ENCODE measurements at places on chromosomes 11 and 22.

- no peak for DNase-seq
Measured at GRCh38 chr11:91489989-91490388, 734.6 kb upstream of the FAT3 start.

DNA sequence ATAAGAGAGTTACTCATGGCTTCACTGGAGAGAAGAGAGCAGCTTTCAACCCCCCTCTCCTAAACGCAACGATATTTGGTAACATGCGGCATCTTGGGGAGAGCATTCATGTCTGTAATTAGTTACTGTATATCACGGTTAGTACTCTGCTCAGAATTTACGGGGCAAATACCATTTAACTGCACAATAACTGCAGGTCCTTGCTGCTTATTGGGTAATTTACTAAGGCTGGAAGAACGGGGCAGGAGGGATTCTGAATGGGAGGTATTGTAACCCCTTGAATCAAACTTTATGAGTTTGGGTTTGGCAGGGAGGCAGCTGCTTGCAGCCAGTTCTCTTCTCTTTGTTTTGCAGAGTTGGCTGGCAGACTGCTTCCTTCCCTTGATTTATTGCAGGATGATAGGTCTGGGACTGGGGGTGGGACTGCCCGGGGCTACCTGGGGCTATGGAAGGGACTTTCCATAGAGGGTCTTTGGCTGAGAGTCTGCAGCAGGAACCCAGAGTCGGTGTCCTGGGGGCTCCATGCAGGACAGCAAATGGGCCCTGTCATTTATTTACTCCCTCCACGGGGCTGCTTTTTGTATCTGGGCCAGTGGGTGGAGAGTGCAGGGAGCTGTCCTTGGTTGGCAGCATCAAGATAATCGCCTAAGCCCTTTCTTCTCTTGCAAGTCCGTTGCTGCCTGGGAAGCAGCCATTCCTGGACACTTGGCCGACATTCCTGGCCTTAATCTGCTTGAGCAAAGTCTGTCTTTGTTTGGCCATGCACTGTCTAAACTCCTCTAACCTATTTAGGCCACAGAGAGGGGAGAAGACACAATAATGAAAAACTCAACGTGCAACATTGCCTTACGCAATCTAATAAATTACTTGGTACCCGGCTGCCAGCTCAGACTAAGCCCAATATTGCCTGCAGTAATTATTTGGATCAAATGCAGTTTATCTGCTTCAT lies 188.9 kb downstream of the ST3GAL4 start:
- DNase-seq = no peak

GRCh38 chr11:14369598-14369997 lies 10.6 kb upstream of the RRAS2 start:
- no peak for DNase-seq

DNA sequence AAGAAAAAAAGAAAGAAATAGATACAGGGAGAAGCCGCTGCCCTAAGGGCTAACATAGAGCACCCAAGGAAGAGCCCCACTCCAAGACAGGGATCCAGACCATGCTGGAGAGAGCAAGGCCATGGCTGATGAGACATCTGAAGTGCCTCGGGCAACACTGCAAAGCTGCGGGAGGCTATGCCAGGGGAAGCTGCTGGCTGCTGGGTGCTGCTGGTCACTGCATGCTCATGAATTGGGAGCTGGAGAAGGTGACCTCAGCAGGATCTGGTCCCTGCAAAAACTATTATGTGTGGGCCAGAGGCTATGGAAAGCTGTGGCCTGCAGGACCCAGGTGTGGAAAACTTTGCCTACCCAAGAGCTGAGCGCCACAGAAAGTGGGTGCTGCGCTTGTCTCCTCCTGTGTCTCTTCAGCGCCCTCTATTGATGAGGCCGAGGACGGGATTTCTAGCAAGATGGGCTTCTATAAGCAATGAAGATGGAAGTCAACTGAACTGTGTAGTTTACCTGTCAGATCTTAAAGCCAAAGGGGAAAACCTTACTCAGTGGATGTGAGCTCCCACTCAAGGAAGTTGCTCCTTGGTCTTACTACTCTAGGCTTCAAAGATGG lies 17.3 kb upstream of the SLC29A2 start:
- DNase-seq = peak; percentile 22

DNA sequence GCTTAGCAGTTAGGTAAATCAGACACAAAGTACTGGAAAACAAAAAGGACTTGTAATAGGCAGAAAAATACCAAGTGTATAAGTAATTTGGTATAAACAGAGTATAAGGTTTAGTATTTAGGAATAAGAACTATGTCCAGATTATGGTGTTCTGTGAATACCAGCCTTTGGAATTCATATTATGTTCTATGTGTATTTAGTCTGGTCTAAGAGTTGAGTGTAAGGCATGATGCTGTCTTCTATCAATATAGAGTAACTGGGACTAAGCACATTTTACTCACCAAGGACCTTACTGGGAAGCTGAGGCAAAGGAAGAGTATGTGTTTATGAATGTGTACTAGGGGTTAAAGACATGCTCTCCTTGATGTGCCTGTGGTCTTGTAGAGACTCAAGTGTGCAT lies 9.5 kb downstream of the SDHD start:
- no peak for DNase-seq

DNA sequence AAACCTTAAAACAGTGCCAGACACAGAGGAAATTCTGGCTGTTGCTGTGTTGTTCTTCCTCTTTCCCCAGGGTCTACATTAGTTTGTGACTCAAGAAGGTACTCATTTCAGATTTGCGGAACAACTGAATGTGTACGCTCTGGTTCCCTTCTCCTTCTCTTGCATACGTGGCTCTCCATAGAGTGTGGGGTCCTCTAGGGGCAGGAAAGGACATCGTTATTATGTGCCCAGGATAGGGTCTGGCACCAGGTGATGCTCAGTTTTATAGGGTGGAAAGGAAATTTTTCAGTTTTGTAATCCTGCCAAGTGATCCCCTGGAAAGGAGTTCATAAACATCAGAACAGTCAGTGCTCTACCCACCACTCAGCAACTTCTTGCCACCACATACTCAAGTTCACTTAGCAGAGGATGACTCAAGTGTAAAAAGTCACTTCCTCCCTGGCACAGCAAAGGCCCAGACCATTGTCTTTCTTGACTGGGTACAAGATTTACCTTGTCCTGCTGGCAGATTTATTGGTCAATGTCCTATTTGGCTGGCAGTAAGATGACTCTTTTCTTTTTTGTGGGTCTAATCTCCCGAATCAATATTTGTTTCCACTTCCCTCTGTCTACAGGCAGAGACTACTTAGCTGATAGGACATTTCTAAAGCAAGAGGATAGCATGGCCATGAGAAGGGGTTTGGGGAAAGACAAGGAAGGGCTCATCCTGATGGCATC lies 246.0 kb upstream of the TENM4 start:
- no peak for DNase-seq

GRCh38 chr22:33544707-33545106 lies 375.6 kb downstream of the LARGE1 start:
- DNase-seq = no peak

DNA sequence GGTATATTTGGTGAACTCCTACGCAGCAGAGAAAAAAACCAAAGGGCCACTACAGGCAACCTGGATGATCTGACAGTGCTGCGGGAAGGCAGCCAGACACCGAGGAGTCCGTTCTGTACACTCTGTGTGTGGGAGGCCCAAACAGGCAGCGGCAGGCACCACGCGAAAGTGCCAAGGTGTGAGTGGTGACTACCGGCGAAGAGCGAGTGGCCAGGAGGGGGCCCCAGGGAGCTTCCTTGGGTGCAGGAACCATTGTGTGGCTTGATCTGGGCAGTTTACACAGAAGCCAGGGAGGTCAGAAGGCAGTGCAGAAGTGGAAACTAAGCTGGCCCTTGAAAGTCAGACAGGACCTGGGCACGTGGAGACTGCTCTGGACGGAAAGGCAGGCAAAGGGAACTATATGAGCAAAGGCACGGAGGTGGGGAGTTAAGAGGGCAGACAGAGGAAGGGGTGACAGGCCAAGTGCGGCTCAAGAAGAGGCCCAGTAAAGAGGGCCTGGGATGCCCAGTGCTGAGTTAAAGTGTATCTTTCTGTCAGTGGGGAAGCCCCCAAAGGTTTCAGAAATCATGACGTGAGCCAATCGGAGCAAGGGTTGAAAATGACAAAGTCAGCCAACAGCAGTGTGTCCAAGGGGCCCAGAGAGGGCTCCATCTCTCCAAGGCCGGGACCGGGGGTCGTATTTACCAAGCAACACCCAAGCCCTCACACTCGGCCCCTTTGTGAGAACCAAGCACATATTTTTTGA lies 10.6 kb downstream of the TMEM184B start:
- DNase-seq = no peak

GRCh38 chr22:23899042-23899745 lies 5.0 kb downstream of the MIF start:
- no peak for DNase-seq

DNA sequence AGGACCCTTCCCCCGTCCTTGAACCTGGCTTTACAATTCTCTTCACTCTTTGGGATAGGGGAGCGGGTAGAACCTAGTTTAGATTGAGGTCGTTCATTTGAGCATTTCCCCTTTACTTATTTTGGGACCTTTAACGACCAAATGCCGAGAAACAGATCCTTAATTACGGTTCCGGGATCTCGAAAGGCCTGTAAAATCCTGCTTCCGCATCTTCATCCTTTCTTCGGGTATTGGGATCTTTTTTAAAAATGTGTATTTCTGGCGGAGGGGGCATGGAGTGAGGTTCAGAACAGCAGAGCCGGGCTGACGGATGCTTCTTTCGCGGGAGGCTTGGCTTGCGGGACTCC lies 395 bp upstream of the HIPK3 start:
- DNase-seq = no peak

DNA sequence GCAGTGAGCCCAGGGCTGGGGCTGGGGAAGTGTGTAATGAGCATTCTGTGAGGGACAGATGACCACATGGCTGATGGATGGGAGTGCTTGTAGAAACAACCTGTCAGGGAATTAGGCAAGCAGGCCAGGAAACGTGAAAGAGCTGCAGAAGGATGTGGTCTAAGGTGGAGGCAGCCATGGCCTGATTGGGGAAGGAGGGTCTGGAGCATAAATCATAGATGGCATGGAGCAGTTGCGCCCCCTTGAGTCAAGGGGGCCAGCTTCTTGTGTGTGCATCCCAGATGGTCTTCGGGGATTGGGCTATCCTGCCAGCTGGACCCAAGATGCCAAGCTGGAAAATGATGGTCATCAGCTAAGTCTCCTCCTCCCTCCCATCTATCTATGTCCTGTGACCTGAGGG lies 119.4 kb upstream of the CLPB start:
- no peak for DNase-seq

DNA sequence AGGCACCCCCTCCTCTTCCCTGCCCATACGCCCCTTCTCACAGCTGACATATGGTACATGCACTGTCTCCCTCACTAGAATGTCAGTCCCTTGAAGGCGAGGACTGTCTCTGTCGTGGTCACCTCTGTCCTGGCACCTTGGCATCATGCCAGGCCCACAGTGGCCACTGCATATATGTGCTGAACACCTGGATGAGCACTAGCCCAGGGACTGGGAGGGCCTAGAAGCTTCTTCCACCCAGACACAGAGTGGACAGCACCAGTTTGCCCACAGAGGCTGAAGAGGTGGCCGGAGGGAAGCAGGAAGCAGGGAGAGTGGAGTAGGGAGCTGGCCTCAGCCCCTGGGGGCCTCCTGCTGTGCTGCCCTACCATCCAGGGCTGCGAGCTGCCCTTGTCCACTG lies 28.6 kb downstream of the VPS37C start:
- DNase-seq = no peak

DNA sequence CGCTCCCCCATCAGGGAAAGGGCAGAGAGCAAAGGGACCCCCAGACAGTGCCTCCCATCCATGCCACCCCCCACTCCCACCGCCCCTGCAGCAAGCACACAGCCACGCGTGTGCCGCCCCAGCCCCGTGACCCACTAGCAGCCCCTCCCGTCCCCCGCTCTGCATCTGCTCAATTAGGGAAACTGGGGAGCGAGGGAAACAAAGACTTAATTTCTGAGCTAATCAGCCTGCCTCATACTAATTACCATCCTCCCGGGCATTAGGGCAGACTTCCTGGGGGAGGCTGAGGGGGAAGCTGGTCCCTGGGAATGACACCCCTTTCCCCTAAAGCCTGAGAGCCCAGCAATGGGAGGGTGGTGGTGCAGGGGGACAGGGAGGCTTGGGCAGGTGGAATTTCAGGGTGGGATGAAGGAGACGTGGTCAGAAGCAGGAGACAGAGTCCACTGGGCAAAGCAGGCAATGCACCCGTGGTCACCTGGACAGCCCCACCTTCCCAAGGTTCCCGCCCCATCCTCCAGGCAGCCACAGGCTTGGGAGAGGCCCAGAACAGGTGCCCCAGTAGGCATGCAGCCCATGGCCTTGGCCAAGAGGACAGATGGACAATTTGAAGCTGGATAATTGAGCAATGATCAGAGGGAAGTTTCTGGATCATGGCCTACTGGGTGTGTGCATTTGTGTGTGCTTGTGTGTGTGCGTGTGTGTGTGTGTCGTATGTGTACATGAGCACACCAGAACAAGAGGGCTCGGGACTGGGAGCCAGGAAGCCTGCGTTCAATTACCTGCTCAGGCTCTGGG lies 20.6 kb downstream of the ELFN2 start:
- DNase-seq = no peak

GRCh38 chr22:45846952-45847351 lies 130.0 kb downstream of the WNT7B start:
- DNase-seq = no peak

DNA sequence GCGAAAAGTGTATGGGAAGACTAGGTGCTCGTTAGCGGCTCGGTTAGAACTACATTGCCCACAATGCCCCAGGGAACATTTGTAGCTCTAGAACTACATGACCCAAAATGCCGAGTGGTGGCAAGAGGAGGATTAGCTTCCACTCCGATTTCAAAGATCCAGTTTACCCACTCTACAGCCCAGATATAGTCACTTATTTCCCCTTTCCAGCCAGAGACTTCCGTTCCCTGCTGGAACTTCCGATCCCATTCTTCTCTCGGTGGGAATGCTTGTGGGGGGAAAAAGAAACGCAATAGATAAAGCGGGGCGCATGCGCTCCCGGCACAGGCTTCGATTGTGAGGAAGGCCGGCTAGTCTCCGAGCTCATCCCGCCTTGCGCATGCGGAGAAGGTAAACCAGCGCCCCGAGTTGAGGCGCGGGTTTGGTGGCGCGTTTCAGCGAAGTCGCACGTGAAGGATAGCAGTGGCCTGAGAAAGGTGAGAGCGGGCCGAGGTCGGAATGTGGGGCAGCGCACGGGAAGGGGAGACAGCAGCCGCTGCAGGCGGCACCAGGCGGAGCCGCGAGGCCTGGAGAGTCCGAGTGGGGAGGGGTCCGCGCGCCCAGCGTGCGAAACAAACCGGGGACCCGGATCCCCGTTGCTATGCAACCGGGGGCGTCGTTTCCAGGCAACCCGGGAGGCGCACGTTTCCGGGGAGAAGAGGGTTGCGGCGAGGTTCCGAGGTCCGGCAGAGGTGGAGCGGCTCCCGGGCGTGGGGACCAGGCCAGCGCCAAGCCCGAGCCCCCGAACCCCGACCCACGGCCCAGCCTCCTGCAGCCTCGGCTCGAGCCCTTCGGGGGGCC lies at the start of gene TMEM109:
TMEM109 (plus strand) TSS at position 366 of the 840 bp plus-strand sequence. CDS start 5,536 bp downstream, outside the sequence.
- DNase-seq = peak; percentile 75

GRCh38 chr22:44536411-44536810 lies 38.4 kb upstream of the RTL6 start:
- DNase-seq = no peak

Measured in NCI-H187 (cell line).